Lung microvascular endothelial cell (primary cell): ENCODE measurements at places on chromosomes 7 and 10.
A peak's percentile ranks its signal among the peaks of the same experiment; 100 is the strongest.

GRCh38 chr10:124221356-124222317 lies 128.2 kb upstream of the CHST15 start:
- peak; percentile 92 for DNase-seq

- DNase-seq, result no peak
Measured at GRCh38 chr7:79837915-79838314, 296.7 kb upstream of the GNAI1 start.

GRCh38 chr10:120715171-120715570 lies 136.0 kb upstream of the WDR11 start:
- DNase-seq, result no peak

DNA sequence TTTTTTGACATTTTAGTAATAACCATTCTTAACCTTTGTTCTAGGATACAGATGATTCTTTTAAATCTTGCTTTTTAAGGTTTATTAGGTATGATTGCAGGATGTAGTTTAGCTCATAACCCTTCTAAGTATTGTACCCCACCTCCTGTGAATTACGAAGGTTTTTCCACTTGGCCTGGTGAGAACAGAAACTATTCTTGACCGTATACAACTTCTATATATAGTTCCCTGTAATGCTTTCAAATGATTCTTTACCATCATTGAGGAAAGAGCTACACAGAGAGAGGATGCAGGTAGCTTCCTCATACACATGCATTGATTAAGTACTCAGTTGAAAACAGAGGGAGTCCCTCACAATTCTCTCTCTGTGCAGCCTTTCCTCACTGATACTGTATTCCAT lies 86.3 kb downstream of the PALS2 start:
- no peak for DNase-seq

- DNase-seq, result no peak
Measured at GRCh38 chr7:136947347-136947746, 78.9 kb downstream of the CHRM2 start.
